ENCODE measurements at places on chromosomes 2 and 18.

DNA sequence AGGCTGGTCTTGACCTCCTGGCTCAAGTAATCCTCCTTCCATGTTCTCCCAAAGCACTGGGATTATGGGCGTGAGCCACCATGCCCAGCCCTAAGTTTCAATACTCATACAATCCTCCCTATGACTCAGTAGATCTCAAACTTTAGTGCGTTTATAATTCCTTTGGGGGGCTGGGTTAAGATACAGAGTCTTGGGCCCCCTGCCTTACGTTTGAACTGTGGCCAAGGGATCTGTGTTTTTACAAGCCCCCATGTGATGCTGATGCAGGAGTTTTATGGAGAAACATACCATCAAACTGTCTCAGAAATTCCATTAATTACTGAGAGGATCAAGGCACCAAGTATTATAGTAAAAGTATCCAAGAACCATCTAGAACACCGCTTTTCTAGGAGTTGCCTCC lies 38.2 kb upstream of the FAM136A start:
- no peaks in the 10 kb centered on the region for H3K4me1 ChIP-seq
- no peak overlapping the region for H3K4me3 ChIP-seq
- no peak overlapping the region for H3K27ac ChIP-seq
- H3K36me3 ChIP-seq: no peaks in the 10 kb centered on the region

DNA sequence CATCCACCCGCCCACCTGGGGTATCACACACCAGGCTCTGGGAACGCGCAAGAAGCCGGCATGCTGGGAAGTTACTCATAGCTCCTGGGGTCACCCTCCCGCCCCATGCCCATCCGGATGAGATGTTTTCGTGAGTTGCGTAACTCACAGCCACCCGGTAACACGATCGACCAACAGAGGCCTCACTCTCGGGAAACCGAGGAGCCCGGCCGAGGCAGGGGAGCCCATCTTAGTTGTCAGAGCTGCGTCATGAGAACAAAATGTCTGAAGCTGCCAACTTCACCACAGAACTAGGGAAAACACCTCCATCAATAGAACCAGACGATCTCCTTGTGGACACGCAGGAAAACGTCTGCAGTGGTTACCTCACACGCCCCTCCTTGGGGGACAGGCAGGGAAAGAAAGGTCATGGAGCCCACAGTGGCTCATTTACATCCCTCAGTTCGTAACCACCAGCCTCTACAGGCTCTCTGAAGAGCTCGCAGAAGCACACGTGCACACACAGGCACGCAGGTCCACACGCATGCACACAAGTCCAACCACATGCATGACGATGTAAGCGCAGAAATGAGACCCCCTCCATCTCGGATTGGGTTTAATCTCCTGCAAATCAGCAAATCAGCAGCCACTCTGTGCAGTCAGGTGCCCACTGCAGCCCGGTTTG lies 26.2 kb downstream of the ADI1 start:
- H3K4me3 ChIP-seq: 0 out of 2 replicates have a peak overlapping the region, but pooled peaks have one; percentile 21
- H3K27me3 ChIP-seq: no peaks in the 10 kb centered on the region
- H3K27ac ChIP-seq: no peak overlapping the region
- H3K4me1 ChIP-seq: peaks cover 12% of the 10 kb centered on the region
- peaks cover 16% of the 10 kb centered on the region for H3K36me3 ChIP-seq

- H3K27me3 ChIP-seq: no peaks in the 10 kb centered on the region
- H3K4me1 ChIP-seq: peaks cover 3% of the 10 kb centered on the region
- peak overlapping the region; percentile 78 for H3K27ac ChIP-seq
- peak; percentile 98 for DNase-seq
Observed at GRCh38 chr2:216114714-216115531, 5.8 kb downstream of the XRCC5 start.

DNA sequence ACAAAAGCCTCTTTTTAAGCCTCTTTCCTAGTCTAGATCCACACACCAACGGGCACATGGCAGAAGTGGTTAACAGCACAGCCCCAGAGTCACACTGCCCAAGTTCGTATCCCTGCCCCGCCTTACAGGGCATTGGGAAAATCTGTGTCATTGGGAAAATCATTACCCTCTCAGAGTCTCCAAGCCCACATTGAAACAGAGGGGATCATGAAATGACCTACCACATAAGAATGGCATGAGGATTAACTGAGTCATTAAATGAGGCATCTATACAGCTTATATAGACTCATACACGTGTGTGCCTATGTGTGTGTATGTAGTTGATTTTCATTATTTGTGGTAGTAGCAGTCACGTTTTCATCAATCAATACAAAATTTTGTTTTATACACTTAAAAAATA lies 469.0 kb upstream of the POU3F3 start:
- no peaks in the 10 kb centered on the region for H3K36me3 ChIP-seq
- H3K4me1 ChIP-seq: no peaks in the 10 kb centered on the region
- no peak overlapping the region for H3K27ac ChIP-seq

DNA sequence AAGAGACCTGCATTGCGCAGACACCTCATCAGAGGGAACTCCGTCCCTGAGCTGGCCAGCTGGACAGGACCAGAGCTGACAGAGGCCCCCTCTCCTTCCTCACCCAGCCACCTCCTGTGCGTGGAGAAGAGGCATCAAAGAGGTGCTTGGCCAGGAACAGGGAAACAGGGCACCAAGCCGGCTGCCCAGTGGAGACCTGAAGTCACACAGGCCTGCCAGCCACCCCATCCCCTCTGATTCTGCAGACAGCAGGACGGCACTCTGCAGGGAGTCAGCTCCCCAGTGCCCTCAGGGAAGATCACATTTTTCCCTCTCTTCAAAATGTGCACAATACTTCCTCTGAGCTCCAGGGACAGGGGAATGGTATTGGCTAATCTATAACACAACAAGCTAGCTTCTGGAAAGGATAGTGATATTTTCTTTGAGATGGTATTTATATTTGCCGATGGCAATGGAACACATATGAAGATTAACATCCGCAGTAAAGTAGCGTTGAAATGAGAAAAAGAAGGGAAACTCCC lies 30.5 kb downstream of the SLC1A4 start:
- H3K27ac ChIP-seq: no peak overlapping the region
- no peak overlapping the region for H3K4me3 ChIP-seq
- H3K36me3 ChIP-seq: peaks cover 29% of the 10 kb centered on the region
- DNase-seq: no peak
- H3K27me3 ChIP-seq: no peaks in the 10 kb centered on the region

GRCh38 chr18:26252411-26252810 lies 26.2 kb downstream of the TAF4B start:
- no peaks in the 10 kb centered on the region for H3K36me3 ChIP-seq
- DNase-seq: no peak
- H3K4me3 ChIP-seq: no peak overlapping the region
- no peaks in the 10 kb centered on the region for H3K27me3 ChIP-seq
- no peak overlapping the region for H3K27ac ChIP-seq

- no peaks in the 10 kb centered on the region for H3K27me3 ChIP-seq
- peaks cover 21% of the 10 kb centered on the region for H3K36me3 ChIP-seq
- no peak for DNase-seq
- no peak overlapping the region for H3K27ac ChIP-seq
Observed at GRCh38 chr2:229909090-229909489, 12.7 kb downstream of the TRIP12 start.

- H3K27me3 ChIP-seq: no peaks in the 10 kb centered on the region
- no peak for DNase-seq
- H3K4me3 ChIP-seq: no peak overlapping the region
Observed at GRCh38 chr2:72118386-72118785, 29.3 kb downstream of the CYP26B1 start.

GRCh38 chr2:179129574-179130238 lies 79.8 kb upstream of the CCDC141 start:
- H3K4me1 ChIP-seq: no peaks in the 10 kb centered on the region
- no peak overlapping the region for H3K4me3 ChIP-seq

DNA sequence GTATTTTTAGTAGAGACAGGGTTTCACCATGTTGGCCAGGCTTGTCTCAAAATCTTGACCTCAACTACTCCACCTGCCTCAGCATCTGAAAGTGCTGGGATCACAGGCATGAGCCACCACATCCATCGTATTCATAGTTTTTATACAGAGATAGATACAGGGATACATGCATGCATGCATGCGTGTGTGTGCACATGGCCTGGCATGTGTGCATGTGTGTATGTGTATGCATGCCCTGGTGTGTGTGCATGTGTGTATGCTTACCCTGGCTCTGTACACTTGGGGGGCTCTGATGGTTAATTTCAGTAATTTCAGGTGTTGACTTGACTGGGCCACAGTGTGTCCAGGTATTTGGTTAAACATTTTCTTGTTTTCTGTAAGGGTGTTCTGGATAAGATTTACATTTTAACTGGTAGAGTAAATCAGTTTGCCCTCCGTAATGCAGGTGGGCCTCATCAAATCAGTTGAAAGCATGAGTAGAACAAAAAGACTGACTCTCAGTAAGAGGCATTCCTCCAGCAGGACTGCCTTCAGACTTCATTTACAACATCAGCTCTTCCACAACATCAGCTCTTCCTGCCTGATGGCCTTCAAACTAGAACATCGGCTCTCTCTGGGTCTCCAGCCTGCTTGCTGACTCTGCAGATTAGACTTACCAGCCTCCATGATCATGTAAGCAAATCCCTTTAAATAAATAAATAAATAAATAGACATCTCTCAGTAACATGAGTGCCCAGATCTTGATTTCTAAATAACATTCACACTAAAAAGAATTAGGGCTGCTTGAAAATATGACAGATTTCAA lies 30.8 kb downstream of the SESTD1 start:
- no peak for DNase-seq
- no peak overlapping the region for H3K4me3 ChIP-seq
- H3K36me3 ChIP-seq: no peaks in the 10 kb centered on the region
- no peaks in the 10 kb centered on the region for H3K4me1 ChIP-seq
- H3K27me3 ChIP-seq: no peaks in the 10 kb centered on the region

DNA sequence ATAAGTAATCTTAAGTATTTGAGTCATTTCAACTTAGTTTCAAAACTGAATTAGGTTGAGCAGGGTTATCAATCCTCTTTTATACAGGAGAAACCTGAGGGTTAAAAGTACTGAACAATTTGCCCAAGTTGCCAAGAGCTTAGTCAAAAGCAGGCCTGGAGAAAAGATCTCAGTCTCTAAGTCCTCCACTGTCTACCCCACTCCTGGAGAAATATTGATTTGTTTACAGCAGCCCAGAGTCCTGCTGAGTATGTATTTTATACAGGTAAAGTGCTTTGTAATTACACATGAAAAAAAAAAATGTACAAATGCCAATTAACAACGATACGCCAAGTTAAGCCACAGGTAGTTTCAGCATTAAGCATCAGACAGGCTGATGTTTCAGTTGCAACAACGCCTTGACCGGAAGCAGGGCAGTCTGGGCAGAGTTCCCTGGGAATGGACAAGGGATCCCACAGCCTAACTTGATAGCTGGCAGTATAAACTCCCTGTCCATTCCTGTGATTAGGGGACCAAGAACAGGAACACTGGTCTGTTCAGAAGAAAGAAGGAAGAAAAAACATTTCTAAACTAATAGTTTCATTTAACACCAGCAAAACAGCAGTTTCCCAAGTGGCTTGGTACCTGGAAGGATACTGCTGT lies 132.9 kb downstream of the MYO5B start:
- no peak for DNase-seq
- H3K27me3 ChIP-seq: no peaks in the 10 kb centered on the region
- H3K27ac ChIP-seq: no peak overlapping the region
- no peak overlapping the region for H3K4me3 ChIP-seq
- no peaks in the 10 kb centered on the region for H3K4me1 ChIP-seq

- H3K4me3 ChIP-seq: no peak overlapping the region
- H3K4me1 ChIP-seq: no peaks in the 10 kb centered on the region
- no peaks in the 10 kb centered on the region for H3K36me3 ChIP-seq
- no peak overlapping the region for H3K27ac ChIP-seq
- H3K27me3 ChIP-seq: no peaks in the 10 kb centered on the region
Observed at GRCh38 chr2:215849771-215850170, 163.6 kb downstream of the MREG start.

- H3K36me3 ChIP-seq: no peaks in the 10 kb centered on the region
- H3K27ac ChIP-seq: no peak overlapping the region
- H3K4me3 ChIP-seq: no peak overlapping the region
- no peaks in the 10 kb centered on the region for H3K27me3 ChIP-seq
- no peak for DNase-seq
Observed at GRCh38 chr2:54353216-54353615, 97.2 kb upstream of the TSPYL6 start.

DNA sequence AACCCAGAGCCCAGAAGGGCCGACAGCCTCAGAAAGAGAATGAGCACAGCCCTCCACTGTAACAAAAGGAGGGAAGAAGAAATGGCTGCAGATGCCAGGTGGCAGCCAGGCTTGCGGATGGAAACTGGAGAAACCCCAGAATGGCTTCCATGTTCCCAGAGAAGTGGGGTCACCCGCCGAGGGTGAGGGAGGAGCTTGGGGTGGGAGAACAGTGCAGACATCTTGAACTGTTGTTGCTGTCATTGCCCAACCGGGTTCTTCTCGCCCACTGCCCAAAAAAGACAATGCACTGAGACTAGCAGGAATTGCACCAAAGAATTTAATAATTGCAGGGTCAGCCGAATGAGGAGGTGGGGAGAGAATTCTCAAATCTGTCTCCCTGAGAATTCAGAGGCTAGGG lies 223.2 kb upstream of the RAB6C start:
- H3K4me1 ChIP-seq: no peaks in the 10 kb centered on the region
- H3K4me3 ChIP-seq: no peak overlapping the region
- no peak for DNase-seq

GRCh38 chr18:11676867-11677266 lies 12.2 kb upstream of the GNAL start:
- H3K36me3 ChIP-seq: no peaks in the 10 kb centered on the region
- peaks cover 5% of the 10 kb centered on the region for H3K27me3 ChIP-seq
- no peaks in the 10 kb centered on the region for H3K4me1 ChIP-seq

- no peaks in the 10 kb centered on the region for H3K4me1 ChIP-seq
Observed at GRCh38 chr2:33812707-33813106, 213.6 kb upstream of the FAM98A start.

- H3K27me3 ChIP-seq: peaks cover 33% of the 10 kb centered on the region
- H3K4me1 ChIP-seq: no peaks in the 10 kb centered on the region
- no peak for DNase-seq
- H3K27ac ChIP-seq: no peak overlapping the region
- no peaks in the 10 kb centered on the region for H3K36me3 ChIP-seq
Observed at GRCh38 chr2:45761635-45762034, 110.2 kb downstream of the PRKCE start.

GRCh38 chr18:9575558-9575957 lies 38.8 kb downstream of the PPP4R1 start:
- H3K27me3 ChIP-seq: no peaks in the 10 kb centered on the region
- DNase-seq: peak; percentile 98
- peak overlapping the region; percentile 16 for H3K27ac ChIP-seq
- H3K36me3 ChIP-seq: peaks cover 86% of the 10 kb centered on the region

- no peaks in the 10 kb centered on the region for H3K27me3 ChIP-seq
- no peaks in the 10 kb centered on the region for H3K36me3 ChIP-seq
- no peak overlapping the region for H3K27ac ChIP-seq
- no peak for DNase-seq
- no peak overlapping the region for H3K4me3 ChIP-seq
Observed at GRCh38 chr2:173983391-173983871, 18.3 kb upstream of the SP3 start.

DNA sequence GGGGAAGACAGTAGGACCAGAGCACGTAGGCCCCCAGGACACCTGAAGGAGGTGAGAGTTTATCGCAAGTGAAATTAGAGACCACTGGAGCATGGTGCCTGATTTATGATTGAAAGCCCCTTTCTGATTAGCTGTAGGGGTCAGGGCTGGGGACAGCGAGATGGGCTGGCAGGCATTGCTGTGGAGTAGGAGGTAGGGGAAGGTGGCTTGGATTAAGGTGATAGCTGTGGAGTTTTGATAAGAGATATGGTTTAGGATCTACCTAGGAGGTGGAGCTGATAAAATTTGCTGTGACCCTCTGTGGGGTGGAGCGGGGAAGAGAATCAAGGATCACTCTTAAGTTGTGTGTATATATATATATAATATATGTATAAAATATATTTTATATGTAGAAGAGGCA lies 157.5 kb downstream of the CD8B2 start:
- no peaks in the 10 kb centered on the region for H3K27me3 ChIP-seq
- no peak overlapping the region for H3K4me3 ChIP-seq
- DNase-seq: peak; percentile 3
- no peak overlapping the region for H3K27ac ChIP-seq

Measured in K562 (cell line).